Hindlimb muscle (tissue), 1 donor: ENCODE measurements at places on chromosomes 5 and 9.

GRCh38 chr5:74095871-74096270, 469.9 kb downstream of the ARHGEF28 start:
- DNase-seq, result no peak

- DNase-seq, result no peak
Observed at GRCh38 chr5:125006011-125006685, 259.7 kb upstream of the ZNF608 start.

DNA sequence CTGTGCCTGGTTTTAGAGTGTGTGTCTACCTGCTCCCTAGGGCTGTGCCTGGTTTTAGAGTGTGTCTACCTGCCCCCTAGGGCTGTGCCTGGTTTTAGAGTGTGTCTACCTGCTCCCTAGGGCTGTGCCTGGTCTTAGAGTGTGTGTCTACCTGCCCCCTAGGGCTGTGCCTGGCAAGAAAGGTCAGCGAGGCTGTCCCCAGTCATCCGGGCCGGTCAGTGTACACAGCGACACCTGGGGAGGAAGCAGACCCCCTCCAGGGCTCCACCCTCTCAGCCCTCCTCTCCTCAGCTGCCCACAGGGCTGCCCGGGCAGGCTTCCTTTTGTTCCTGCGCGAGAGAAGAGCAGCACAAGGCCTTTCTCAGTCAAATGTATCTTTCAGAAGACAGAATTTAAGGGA, 4.1 kb downstream of the NRARP start:
- DNase-seq, result no peak

DNA sequence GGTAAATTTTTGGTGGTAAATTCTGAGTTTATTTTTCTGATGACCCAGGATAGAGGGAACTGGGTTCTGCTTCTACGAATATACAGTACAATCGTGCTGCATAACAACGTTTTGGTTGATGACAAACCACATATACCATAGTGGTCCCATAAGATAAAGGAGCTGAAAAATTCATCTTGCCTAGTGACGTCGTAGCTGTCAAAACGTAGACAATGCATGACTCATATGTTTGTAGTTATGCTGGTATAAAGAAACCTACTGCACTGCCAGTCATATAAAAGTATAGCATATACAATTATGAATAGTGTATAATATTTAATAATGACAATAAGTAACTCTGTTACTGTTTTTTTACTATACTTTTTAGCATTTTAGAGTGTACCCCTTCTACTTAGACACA, 244.0 kb downstream of the GAS1 start:
- no peak for DNase-seq

DNA sequence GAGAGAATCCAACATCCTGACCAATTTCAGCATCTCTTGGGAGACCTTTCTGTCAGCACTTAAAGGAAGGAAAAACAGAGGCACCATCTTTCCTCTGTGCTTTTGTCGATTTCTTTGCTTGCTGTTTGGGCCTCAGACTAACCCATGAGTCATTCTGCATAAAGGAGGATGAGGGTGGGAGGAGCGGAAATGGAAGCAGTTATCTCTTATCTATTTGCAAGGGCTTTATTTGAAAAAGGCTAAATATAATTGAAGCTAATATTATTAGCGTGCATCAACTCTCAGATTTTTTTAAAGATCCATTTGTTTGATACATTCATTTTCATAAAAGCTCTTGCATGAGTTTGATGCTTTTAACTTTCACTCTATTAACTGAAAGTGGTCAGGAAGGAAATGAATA, 72.9 kb downstream of the ZNF622 start:
- no peak for DNase-seq

DNA sequence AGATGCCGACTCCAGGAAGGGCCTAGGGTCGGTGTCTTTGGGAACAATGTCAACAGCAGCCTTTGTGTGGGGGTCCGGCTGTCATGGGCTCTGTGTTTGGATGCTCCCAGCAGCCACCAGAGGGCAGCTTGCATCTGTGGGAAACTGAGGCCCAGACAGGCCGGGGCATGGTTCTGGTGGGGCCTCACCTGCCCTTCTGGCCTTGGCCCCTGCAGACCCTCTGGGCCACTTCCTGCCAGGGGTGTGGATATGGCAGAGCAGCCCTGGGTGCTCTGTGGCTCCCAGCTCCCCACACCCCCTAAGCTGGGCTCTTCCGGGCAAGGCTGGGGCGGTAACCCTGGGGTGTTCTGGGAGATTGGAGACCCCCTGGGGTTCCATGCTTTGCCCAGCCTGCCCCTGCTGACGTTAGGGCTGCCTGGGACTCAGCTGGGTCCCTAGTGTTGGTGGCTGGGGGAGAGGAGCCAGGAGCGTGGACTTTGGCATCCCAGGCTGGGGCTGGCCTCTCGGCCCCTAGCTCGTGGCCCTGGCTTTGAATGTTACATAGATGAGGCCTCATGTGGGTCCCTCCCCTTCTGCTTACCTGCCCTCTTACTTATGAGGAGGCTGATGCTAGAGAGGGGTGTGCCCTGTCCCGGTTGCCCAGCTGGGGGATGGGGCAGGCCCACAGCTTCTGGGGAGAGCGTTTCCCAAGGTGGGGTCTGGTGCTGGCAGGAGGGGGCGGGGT, 38.3 kb downstream of the RXRA start:
- DNase-seq, result no peak

GRCh38 chr9:84189904-84190303, 150.7 kb downstream of the SLC28A3 start:
- no peak for DNase-seq

DNA sequence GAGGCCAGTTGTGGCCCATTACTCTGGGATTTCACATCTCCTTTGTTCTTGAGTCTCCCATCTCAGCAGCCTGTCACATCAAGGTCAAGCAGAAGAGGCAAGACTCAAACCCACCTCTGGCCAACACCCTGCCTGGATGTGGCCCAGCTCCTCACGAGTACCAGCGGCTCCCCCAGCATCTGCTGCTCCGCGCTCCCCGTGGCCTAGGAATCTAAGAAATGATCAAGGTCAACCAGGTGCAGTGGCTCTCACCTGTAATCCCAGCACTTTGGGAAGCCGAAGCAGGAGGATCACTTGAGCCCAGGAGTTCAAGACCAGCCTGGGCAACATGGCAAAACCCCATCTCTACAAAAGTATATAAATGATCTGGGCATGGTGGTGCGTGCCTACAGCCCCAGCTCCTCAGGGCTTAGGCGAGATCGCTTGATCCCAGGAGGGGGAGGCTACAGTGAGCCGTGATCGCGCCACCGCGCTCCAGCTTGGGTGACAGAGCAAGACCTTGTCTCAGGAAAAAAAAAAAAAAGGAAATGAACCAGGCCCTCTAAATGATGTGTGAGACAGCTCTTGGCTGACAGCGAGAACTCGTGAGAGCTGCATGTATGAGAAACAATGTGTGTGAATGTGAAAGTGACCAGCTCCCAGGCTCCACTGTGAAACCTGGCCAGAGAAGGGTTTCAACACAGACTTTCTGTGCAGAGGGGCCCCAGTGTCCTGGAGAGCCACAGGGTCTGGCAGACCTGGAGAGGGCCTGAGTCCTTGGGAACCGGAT, 61.6 kb upstream of the ANGPTL2 start:
- peak; percentile 71 for DNase-seq

DNA sequence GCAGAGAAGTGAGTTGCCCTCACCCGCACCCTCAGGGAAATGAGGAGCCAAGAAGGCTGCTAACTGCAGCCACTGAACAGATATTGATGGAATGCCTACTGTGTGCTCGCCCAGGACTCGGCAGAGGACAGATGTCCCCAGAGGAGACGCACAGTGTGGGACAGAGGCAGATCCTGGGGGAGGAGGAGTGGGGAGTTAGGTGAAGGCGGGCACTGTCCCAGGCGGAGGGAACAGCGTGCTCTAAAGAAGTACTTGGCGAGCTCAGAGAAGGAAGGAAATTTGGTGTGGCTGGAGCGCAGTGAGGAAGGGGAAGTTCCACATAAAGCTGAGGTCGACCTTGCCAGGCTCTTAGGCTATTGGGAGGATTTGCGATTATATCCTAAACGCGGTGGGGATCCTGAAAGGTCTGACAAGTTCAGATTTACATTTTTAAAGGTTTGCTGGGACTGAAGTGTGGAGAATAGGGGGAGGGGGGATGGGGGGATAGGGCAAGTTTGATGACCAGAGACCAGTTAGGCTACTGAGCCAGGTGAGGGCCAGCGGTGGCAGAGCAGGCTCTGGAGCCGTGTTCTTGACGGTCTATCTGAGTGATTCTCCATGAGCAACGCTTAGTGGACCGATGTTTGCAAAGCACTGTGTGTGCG, 23.6 kb upstream of the CERCAM start:
- no peak for DNase-seq

DNA sequence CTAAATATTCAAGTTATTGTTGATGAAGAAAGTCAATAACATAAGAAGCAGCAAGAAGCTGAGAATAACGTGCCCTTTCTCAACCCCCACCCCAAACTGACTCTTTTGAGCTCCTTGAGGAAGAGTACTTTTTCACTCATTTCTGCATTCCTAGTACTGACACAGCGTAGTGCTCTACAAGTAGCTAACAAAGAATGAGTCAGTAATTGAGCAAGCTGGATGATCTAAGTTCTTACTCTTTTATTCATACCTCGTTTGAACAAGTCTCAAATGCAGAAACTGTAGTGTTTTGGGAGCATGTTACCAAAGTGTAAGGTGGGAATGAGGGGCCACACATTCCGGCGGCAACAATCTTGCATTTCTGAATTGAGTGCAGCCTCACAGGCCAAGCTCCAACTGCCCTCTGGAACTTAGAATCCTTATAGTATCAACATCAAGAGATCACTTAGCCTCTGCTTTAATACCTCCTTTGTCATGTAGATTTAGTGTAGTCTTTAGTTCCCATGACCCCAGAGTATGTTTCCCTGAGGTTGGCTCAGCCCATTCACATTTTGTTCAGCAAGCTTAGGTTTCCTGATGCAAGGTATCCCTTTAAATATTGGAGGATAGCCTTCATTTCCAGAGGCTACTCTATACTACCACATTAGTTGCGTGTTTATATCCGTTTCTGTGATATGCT, 152.0 kb downstream of the PRR16 start:
- DNase-seq, result no peak

GRCh38 chr9:13111778-13112177, 167.7 kb downstream of the MPDZ start:
- DNase-seq, result no peak

DNA sequence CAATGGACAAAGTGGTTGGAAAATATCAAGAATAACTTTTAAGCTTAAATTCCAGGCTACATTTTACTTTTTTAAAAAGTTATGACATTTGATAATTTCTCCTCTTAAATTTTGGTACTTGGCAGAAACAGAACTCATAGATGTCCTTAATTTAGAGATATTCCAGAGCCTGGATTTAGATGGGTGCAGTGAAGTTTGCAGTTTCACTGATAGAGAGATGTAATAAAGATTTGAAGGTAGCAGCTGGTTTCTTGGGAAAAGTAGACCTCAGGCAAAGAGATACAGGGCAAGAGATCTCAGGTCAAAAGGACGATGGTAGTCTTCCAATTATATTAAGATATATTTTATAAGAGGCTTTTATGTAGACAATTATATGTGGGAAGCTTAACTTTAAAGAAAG, 134.6 kb downstream of the ISL1 start:
- no peak for DNase-seq

DNA sequence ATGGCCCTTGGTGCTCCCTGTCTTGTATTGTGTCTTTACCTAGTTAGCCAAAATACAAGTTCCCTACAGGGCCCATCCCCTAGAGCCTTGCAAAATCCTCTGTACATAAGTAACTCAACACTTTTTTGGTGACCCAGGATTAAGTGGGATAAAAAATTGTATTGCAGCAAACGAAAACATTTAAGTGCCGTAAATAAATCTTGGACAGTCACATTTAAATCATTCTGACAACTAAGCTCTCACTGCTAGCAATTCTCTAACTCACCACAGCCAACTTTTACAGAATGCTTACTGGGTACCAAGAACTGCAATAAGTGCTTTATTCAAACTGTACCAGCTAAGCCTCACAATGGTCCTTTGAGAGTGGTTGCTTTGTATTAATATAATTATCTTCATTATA, 56.6 kb downstream of the GNAQ start:
- no peak for DNase-seq

GRCh38 chr9:131714161-131714646, 25.7 kb downstream of the RAPGEF1 start:
- DNase-seq, result no peak

GRCh38 chr5:6178846-6179532, 199.4 kb downstream of the MED10 start:
- no peak for DNase-seq

DNA sequence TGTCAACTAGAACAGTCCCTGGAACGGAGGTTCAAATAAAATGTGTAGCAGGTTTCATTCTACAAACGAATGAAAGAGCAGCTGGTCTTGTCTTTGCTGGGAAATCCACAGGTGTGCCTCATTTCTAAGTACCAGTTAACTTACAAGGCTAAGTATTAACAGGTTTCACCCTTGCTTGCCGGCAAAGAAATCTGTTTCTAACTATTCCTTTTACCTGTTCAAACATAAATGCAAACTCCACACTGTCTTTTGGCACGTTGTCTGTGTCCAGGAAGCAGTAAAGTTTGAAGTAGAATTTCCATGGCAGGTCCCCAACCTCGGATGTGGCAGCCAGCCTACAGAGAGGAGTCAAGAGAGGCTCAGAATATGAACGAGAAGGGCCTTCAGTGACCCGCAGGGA, 54.4 kb upstream of the RETREG1 start:
- DNase-seq, result no peak

GRCh38 chr9:135456436-135457104, 23.0 kb upstream of the PPP1R26 start:
- DNase-seq, result no peak

GRCh38 chr9:8857068-8857925, 1057.7 kb upstream of the DMAC1 start:
- peak; percentile 62 for DNase-seq

DNA sequence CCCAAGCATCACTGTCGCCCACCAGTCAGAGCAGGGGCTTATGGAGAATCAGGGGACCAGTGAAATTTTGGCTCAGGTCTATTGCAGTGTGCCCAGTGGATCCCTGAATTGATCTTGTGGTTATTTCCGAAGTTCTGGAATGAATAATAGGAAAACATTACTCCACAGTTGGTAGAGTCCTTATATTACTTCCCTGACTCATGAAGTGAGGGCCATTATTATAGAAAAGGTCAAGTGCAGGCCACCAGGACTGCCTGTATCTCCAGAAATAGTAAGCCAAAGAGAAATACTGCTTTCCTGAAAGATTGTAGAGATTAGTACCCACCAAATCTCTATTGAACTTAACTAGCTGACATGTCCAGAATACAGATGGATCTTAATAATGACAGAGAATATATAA, 335.0 kb downstream of the NPR3 start:
- DNase-seq, result no peak

DNA sequence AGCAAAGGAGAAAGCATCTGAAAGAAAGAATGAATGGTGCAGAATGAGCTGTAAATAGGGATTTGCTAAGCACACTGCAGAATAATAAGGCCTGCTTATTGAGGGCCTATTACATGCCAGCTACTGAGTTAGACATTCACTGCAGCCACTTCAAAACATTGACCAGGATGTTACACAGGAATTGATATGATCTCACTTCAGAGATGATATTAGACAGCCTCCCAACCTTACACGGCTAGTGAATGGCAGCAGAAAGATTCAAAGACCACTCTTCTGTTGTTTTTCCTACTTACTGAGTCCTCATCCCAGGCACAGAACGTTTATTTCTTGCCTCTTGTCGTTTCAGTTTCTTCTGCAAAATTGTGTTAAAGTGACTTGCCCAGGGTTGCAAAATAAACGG, 1209.9 kb upstream of the WWC1 start:
- no peak for DNase-seq
